ENCODE measurements at places on chromosomes 5 and 9.

GRCh38 chr5:73673161-73673591 lies 47.2 kb downstream of the ARHGEF28 start:
- no peak for DNase-seq

DNA sequence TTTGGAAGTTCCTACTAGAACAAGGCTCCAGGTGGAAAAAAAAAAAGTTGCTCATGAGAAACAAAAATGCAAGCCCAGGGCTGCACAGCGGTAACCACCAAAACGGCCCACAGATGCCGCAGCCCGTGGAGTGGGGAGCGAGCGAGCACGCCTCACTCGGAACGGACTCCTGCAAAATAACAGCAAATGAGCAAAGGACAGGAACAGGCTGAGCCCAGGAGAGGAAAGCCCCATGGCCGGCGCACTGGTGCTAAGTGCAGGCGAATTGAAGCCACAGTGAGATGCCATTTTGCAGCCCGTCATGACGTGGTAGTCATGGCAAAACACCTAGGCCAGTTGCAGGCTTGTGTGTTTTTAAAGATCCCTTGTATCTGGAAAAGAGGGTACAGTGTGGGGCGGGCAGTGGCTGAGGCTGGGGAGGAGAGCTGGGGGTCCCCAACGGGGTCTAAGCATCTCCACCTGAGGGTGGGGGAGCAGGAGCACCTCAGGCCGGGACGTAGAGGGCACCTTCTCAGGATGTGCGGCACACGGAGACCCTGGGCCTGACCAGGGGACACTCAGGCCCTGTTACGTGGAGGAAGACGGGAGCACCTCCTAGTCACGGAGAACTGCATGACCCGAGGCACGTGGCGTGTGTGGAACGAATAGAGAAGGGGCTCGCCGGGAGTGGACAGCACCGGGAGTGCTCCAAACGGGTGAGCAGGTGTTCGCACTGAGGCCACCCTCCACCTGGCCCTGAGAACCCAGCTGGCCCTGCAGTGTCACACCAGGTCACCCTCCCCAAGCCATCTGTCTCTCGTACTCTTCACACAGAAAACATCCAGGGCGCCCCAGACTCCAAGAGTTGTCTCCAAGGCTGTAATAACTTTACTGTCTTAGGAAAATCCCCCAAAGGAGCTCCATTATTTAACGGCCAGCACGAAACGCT lies 10.7 kb downstream of the GRM6 start:
- DNase-seq, result no peak

- no peak for DNase-seq
These were observed 782 bp upstream of the SKP1 start for GRCh38 chr5:134177369-134178095.

- no peak for DNase-seq
These were observed 211.2 kb downstream of the NXNL2 start for GRCh38 chr9:88746029-88746742.

DNA sequence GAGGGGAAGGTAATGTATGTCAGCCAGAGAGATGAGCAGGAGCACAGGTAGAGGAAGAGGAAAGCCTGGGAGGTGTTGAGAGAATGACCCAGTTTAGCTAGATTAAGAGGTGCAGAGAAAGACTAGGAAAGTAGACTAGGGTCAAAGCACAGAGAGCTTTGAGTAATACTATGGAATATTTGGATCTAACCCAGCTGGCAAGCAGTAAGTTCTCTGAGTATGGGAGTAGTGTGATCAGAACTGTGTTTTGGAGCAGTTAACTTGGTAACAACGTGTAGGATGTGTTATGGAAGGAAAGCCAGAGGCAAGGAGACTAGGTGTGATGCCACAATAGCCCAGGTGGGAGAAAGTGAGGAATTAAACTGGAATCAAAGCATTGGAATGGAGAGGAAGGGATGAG lies 84.9 kb upstream of the PTGER4 start:
- DNase-seq, result no peak

All from stimulated activated naive CD8-positive, alpha-beta T cell treated with anti-CD3 and anti-CD28 coated beads, Interleukin-15, amount 100 ng/mL, for 72 hours (primary cell).